ENCODE measurements at places on chromosomes 1 and 21.

- no peak for DNase-seq
These were observed 150.1 kb downstream of the HIVEP3 start for GRCh38 chr1:41768583-41768982.

DNA sequence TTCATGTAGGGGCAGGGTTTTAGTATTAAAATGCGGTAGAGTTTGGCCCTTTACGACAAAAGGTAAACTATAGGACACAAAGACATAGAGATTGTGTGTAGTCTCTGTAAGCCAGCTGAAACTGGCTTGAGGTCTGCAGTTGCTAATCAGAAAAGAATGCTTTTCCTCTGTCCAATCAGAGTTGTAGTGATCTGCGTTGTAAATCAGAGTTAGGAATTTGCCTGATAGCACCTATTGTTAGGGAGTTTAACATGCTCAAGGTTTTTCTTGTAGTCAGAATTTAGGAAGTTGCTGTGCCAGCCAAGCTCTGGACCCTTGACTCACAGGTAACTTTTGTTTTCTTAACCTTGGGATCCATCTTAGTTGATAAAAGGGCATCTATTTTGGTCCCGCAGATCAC, 61.2 kb upstream of the VTCN1 start:
- DNase-seq, result no peak

GRCh38 chr21:42964546-42965210, 9.7 kb upstream of the PKNOX1 start:
- DNase-seq, result no peak

DNA sequence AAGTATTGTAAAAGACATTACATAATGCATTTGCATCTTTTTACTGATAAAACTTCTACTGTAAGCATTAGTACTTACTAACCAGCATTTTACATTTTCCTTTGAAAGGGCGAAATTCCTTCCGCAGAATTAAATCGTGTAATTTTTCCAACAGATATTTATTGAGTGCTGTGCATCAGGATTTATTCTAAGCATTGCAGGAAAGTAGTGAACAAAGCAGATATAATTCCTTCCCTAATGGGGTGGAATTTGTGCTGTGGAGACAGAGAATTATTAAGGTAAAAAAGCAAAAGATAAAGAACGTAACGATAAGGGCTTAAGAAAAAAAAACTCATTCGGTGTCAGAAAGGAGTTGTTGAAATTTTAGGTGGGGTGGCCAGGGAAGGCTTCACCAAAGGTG, 7.6 kb upstream of the ETS2 start:
- no peak for DNase-seq

DNA sequence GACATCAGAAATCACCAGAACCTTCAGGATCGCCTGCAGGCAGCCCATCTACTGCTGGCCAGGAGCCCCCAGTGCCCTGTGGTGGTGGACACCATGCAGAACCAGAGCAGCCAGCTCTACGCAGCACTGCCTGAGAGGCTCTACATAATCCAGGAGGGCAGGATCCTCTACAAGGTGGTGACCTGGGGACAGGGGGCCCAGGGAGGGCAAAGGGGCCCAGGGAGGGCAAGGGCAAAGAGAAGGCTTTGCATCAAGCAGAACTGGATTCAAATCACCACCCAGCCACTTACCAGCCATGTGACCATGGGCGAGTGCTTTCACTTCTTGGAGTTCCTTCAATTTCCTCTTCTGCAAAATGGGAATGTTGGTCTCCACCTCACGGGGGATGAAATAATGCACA, 12.1 kb downstream of the DIO1 start:
- no peak for DNase-seq

GRCh38 chr1:212689196-212689725, 10.4 kb downstream of the BATF3 start:
- DNase-seq, result no peak
